ENCODE measurements at places on chromosomes 16 and 17.

DNA sequence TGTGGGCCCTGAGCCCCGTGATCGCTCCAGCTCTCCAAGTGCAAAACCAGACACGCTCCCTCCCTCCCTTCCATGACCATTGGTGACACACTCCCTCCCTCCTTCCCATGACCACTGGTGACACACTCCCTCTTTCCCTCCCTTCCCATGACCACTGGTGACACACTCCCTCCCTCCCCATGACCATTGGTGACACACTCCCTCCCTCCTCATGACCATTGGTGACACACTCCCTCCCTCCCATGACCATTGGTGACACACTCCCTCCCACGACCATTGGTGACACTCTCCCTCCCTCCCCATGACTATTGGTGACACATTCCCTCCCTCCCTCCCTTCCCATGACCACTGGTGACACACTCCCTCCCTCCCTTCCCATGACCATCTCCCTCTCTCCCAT lies 56.3 kb downstream of the LMF1 start:
- no peak for DNase-seq

DNA sequence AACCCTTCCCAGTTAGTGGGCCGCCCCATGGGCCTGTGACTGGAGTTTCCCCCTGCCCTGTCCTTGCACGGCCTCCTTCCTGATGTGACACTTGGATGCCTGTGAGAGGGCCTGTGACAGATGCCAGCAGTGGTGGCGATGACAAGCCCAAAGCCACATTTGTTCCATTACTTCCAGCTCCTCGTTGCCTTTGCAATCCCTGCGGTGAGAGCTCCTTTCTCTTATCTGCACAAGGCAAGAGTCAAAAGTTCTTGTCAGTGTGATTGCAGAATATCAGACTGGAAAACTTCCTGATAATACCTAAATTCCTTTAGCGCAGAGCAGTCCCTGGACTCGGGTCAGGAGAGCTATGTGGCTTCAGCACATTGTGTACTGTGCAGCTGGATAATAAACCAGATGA lies 54.4 kb upstream of the ARHGAP44 start:
- no peak for DNase-seq

- DNase-seq: no peak
These were observed 1.2 kb downstream of the GALK1 start for GRCh38 chr17:75763613-75764416.

- no peak for DNase-seq
These were observed 48.3 kb upstream of the ABCC11 start for GRCh38 chr16:48295488-48296281.

GRCh38 chr16:87227296-87227951 lies 89.8 kb downstream of the C16orf95 start:
- no peak for DNase-seq

- DNase-seq: no peak
These were observed 35.0 kb upstream of the ZFP90 start for GRCh38 chr16:68504066-68504465.

- no peak for DNase-seq
These were observed 60.7 kb upstream of the TNRC6C start for GRCh38 chr17:77897741-77898301.

- DNase-seq: no peak
These were observed 41.6 kb downstream of the PRKCB start for GRCh38 chr16:23877107-23878070.

All from CD4-positive, alpha-beta T cell treated with Interleukin-15 for 4 hours (primary cell).